ENCODE measurements at places on chromosomes 16 and 17.

- no peak for DNase-seq
Observed at GRCh38 chr16:84373907-84374489, 5.7 kb downstream of the ATP2C2 start.

GRCh38 chr17:30299000-30299399 lies 7.3 kb upstream of the BLMH start:
- DNase-seq: no peak

DNA sequence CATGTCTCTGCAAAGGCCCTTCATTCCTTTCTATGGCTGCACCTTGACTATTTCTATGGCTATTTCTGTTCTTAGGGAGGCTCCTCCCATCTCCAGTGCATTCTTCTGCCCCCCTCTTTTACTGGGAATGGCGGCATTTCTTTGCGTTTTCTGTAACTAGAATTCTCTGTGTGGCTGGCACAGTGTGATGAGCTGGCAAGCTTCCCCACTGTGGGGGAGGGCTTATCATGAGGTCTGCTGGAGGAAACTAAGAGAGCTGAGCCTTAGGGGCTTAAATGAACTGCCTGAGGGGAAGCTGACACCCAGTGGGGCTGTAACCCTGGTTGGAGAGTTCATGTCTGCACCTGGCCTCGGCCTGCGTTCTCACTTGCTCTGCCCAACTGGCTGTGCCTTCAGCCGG lies 1.5 kb upstream of the CARD14 start:
- DNase-seq: no peak

GRCh38 chr16:84183911-84184591 lies 2.8 kb downstream of the TAF1C start:
- no peak for DNase-seq

DNA sequence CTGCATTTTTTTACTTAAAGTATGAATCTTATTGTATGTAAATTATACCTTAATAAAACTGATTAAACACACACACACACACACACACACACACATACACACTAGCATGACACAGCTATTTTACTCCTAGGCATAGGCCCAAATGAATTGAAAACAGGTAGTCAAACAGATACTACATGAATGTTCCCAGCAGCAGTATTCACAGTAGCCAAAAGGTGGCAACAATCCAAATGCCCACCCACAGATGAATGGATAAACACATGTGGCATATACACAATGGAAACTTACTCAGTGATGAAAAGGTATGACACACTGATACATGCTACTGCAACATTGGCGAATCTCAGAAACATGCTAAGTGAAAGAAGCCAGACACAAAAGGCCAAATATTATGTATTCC lies 223.5 kb downstream of the CYB561 start:
- peak; percentile 8 for DNase-seq

DNA sequence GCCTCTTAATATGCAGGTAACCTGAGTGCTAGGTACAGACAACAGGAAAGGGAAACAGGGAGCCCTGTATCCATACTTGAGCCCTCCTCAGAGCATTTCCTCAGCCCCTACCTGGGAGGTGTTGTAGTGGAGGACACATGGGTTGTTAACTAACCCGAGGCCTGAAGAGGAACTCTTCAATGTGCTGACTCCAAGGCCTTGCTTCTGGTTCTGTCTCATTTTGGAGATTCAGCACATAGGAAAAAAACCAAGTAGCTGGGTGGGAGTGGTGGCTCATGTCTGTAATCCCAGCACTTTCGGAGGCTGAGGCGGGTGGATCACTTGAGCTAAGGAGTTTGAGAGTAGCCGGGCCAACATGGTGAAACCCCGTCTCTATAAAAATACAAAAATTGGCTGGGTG lies 24.8 kb downstream of the SNX11 start:
- no peak for DNase-seq

GRCh38 chr17:19415311-19415710 lies 4.3 kb downstream of the RNF112 start:
- no peak for DNase-seq

DNA sequence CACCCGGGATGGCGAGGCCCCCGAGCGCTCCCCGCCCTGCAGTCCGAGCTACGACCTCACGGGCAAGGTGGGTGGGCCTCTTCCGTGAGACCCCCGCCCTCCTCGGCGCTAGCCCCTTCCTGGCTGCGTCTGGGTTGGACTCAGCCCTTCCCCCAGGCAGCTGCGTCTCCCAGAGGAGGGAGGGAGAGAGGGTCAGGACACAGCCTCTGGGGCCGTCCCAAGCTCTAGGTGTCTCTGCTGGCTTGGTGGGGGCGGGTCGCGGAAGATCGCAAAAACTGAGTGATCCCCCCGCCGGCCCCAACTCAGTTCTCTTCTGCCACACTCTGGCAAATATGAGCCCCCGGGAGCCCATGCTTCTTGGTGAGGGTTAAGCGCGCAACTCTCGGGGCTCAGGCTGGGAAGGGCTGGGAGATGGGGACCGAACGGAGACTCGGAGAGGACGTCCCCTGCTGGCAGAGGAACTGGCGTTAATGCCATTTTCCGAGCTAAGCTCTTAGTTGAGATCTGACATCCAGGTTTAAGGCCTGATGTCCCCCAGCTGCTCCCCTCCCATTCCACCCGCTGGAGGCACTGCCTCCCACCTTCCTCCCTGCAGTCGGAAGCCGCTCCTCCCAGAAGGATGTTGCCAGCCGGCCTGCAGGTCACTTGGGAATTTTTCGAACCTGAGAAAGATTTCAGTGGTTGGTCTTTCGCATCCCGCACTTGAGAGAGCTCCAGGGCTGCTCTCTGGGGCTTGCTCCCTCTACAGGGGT lies 419 bp downstream of the RAB37 start:
- DNase-seq: peak; percentile 56

GRCh38 chr17:38885044-38885727 lies 15.3 kb downstream of the LASP1 start:
- no peak for DNase-seq

- no peak for DNase-seq
Observed at GRCh38 chr16:47722046-47722445, 260.9 kb downstream of the PHKB start.

GRCh38 chr17:57468932-57469775 lies 212.8 kb downstream of the MSI2 start:
- no peak for DNase-seq

- peak; percentile 82 for DNase-seq
Observed at GRCh38 chr17:6421700-6422604, 13.0 kb downstream of the AIPL1 start.

Data from activated CD4-positive, alpha-beta T cell treated with anti-CD3 and anti-CD28 coated beads, Interleukin-2, Interleukin-6, amounts not matched to agents 100 ng/mL and 50 ng/mL, durations not matched to agents 16 hours and 8 hours (primary cell).